Astrocyte of the cerebellum (primary cell): ENCODE measurements at places on chromosomes 5 and 9.

DNA sequence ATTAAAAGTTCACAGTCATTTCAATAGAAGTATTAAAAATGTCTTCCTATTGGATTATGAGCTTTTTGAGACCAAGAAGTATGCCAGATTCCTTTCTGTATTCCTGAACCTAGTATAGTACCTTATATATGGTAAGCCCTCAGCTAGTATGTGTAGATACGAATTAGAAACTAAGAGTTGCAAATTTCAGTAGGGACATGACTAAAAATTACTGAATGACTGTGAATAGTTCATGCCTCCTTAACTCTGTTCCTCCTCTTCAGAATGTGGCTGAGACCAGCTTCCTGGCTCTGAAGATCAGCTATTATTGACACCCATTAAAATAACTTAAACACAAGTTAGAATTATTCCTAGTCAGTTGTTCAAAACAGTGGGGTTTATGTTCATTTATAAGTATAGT lies 19.7 kb downstream of the KDM3B start:
- DNase-seq: no peak

DNA sequence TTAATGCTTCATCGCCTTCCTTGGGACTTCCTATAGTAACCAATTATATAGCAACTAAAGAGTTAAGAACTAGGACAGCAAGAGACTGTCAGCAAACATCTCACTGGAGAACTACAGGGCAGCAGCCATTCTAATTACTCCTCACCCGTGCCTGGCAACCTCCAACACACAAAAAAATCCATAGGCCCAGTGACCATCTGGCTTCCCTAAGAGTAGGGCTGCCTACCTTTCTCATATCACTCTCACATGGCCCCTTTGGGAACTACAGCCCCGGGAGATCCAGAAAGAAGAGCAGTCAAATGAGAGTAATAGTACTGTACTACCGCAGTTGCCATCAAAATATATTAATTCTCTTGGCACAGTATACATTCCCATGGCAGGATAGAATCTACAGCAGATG lies 5.7 kb downstream of the DCAF10 start:
- no peak for DNase-seq

GRCh38 chr9:132634327-132634726 lies 35.5 kb downstream of the DDX31 start:
- DNase-seq: no peak

DNA sequence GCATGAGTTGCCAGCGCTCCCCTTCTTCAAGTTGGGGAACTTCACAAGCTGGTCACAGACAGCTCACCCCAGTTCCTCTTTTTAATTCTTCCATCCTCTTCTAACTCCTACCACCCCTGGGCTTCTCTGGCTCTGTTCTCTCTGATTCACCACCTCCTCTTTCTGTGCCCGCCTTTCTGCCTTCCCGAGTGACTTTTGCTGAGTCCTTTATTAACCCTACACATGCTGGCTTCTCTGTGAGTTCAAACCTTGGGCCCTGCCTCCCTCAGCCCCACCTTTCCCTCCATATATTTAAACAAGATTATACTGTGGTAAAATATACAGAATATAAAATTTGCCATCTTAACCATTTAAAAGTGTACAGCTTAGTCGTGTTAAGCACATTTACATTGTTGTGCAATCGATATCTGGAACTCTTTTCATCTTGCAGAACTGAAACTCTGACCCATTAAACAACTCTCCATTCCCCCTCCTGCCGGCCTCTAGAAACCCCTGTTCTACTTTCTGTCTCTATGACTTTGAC lies 32.0 kb downstream of the SLC46A2 start:
- DNase-seq: no peak

DNA sequence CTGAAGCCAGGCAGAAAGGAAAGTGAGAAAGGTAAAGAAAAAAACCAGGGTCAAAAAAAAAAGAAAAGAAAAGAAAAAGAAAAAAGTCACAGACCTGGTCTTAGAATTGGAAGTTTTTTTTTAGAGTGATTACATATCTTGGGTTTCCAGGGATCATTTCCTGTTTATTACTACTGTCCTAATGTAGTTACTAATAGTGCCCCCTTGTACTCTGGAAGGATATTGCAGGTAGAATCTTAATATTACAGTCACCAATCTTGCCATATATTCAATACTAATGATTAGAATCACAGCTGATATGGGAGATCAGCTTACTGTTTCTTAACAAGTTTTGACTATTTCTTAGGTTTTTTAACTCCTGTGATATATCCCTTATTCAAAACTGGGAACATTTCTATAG lies 543.2 kb upstream of the CDH6 start:
- DNase-seq: no peak

DNA sequence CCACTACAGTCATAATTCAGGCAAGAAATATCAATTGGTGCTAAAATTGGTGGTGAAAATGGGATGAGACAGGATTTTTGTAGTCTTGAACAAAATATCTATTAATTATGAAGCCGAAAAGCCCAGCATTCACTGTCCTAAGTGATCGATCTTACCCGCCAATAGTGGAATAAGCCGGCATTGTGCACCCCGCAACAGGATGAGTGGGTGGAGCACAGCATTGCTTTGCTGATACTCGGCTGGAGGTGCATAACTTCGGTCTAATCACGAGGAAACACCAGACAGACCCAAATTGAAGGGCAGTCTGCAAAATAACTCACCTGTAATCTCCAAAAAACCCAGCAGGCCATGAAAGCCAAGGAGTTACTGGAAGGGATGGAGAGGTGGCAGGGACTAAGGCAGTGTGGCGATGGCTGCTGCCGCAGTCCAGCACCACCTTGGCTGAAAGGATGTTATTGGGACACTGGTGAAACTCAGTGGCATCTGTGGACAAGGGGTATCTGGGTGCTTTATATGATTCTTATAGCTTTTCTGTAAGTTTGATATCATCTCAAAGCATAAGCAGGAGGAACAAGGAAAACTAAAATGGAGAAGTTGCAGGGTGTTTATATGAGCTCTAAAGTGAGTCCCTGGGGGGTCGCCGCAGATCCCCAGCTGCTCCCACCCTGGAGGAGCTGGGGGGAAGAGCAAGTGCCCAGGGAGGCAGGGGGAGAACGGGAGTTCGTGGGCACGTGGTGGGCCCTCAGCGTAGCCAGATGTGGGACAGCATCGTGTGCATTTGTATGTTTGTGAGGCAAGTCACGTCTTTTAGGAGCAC lies 45.2 kb downstream of the AHRR start:
- DNase-seq: no peak

DNA sequence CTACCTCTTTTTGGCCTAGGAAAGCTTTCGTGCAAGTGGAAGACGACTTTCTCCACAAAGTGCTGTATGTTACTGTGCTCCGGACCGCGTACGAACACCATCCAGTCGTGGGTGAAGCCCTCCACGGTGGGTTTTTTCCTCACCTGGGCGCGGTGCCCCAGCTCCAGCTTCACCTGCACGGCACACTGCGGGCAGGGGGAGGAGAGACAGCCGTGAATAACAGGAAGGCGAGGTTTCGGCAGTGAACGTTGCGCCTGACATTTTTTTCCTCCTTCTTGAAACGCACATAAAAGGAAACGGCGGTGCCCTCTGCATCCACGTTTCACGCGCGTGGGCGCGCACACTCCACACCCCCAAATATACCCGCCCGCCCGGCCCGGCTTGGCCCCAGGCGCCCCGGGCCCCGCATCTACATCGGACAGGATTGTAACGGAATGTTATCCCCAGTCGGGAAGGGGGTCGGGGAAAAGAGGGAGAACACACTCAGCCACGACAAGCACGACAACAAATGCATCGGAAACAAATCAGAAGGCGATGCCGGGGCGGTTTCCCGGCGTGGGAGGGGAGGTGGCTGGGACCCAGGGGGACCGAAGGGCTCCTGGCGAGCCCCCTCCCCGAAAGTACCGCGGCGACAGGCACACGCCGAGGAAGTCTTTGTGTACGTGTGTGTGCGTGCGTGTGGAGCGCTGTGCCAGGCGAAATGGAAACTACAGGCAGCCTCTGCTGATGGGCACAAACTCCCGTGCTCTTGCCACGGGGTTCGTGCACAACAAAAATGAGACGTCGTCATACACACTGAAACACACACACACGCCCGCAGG lies 1.4 kb downstream of the MLLT3 start:
- no peak for DNase-seq

DNA sequence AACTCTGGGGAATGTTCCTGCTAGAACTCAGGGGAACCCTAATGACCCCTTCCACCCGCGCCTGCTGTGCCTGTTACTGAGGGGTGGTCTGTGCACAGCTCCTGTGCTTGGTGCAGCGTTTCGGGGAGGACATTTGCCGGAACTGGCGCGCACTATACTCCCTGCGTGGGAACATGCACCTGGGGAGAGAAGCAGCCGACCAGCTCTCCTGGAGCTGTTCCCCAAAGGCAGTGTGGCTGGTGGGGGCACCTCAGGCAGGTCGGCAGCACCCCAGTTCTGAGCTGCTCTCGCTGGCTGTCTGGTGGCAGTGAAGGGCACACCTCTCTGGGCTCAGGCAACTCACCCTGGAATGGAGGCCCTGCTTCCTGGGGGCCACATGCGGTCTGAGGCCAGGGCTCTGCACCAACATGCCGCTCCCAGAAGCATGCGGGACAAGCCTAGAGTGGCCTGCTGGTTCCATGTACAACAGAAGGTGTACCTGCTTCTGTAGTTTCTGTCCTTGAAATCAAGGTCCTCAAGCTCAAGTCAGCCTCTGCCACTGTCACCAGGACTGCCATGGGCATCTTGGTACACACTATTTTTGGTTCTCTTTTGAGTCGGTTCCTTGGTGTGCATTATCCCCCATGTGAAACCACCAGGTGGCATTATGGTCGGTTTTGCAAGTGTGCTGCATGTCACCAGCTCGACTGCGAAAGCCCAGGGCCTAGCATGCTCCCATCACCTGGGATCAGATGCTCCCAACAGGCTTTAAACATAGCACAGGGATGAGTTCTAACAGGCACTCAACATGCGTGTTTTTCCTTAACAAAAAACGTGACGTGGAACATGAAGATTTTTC lies 7.8 kb upstream of the MRNIP start:
- no peak for DNase-seq

GRCh38 chr5:66498791-66499207 lies 97.4 kb upstream of the MAST4 start:
- no peak for DNase-seq

GRCh38 chr5:88085462-88085861 lies 183.2 kb downstream of the TMEM161B start:
- DNase-seq: no peak

GRCh38 chr9:89702401-89702800 lies 97.6 kb downstream of the GADD45G start:
- no peak for DNase-seq

DNA sequence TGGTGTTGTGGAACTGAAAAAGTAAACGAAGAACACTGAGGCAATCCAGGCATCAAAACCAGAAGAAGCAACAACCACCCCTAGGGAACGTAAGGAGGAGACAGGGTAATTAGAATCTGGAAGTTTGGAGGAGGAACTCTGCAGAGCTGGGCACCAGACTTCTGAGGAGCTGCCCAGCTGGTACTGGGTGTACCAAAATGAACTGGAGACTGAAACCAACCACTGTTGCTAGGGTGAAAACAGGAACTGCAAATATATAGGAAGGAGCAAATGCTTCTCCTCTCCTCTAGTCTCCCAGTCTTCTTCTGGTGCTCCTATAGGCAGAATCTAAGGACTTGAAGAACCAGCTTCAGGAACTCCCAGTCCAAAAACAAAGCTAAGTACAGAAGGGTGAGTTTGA lies 189.8 kb downstream of the ELAVL2 start:
- DNase-seq: no peak

DNA sequence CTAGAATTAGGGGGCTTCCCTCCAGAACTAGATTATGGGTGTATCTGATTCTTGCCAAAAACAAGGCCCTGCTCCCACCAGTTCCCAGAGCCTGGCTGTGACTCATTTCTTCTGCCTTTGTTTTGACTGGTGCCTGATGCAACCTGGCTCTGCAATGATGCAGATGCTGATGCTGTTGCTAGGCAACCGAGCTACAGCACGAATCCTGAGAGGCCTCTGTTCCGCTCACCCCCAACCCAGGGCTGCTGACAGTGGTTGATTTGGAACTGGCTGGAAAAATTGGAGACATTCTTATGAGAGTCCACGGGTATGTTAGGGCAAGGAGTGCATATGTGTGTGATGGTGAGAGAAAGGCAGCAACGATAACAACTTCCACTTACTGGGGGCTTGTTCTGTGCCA lies 100.3 kb downstream of the NSG2 start:
- no peak for DNase-seq

DNA sequence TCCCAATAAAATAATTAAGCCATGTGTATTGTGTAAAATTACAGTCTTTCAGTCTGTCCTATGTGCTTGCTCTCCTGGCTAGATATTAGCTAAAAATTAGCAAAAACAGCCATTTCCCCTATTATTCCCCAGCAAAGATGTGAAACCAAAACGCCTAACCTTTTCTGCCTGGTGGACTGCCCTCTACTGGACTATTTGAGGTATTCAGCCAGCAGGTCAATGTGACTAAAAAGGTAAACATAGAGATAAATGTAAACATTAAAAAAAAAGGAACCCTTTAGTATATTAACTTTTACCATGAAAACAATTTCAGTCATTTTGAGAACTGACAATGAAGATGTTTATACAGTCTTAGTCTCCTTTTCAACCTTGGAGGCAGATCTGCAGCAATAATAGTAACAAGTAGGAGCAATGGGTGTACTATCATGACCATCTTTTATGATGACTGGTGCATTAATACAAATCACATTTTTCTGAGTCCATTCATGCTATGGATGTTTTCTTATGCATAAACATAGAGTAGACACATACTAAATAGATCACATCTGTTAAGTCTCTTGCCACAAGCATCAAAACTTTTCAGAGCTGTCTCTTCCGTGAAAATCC lies 10.1 kb downstream of the ATG12 start:
- no peak for DNase-seq

DNA sequence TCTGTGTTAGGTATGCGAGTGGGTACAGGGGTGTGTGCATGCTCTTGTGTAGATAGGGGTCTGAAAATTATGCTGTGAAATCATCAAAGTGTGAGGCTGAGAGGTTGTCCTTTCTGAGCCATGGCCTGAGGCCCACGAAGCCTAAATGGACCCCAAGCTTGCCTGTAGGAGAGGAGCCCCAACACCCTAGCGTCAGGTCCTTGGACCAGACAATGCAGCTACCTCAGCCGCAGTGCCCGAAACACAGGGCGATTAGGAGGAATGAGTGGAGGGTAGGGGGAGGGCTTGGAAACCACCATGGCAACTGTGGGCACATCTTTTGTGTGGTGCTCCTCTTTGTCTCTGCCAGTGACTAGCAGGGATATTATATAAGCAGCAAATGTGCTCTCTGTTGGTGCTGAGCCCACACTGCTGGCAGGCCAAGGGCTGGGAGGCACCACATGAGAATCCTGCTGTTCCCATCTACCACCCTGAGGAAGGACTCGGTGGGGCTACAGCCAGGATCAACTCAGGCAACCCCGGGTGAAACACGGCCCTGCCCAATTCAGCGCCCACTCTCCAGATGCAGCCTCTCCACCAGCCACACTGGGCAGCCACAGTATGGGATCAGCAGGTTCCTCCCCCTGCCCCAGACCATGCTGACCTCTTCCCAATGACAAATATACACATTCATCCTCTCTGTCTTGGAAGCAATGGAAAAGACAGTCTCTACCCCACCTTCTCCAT lies 84.6 kb upstream of the FSTL4 start:
- no peak for DNase-seq

- DNase-seq: no peak
These were observed 80.3 kb downstream of the SLCO6A1 start for GRCh38 chr5:102418531-102418930.
